Body of pancreas (tissue), 4 donors: ENCODE measurements at places on chromosomes 11 and 22. TPM values are rescaled to one million over a fixed set of nuclear protein-coding genes. Genes with fewer than 3 reads are reported as not detected.

The SCGB1A1 gene
- total RNA-seq: not detected

DNA sequence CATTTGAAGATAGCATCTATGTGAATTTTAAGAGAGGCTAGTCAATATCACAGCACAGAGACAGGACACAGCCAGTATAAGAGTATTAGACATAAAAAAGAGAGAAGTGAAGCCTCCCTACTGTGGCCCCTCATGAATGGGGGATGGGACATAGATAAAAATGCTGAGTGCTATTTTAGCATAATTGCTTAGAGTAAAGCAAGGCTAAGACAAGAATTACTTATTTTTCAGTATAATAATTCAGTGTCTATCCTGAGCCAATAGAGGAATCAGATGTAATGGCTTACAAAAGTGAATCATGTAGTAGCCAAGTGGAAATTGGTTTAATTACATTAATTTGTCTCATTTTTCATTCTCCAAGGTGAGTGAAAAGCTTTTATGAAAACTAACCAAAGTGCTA, 419.5 kb downstream of the NELL1 start:
- H3K27me3 ChIP-seq: no peaks in the 10 kb centered on the region
- H3K36me3 ChIP-seq: no peaks in the 10 kb centered on the region
- no peak overlapping the region for H3K4me3 ChIP-seq
- H3K4me1 ChIP-seq: no peaks in the 10 kb centered on the region

The TRPM5 gene
- 2.6 TPM for total RNA-seq

The OR8A1 gene
- total RNA-seq: not detected

The NCF4 gene
- total RNA-seq: 6.0 TPM

DNA sequence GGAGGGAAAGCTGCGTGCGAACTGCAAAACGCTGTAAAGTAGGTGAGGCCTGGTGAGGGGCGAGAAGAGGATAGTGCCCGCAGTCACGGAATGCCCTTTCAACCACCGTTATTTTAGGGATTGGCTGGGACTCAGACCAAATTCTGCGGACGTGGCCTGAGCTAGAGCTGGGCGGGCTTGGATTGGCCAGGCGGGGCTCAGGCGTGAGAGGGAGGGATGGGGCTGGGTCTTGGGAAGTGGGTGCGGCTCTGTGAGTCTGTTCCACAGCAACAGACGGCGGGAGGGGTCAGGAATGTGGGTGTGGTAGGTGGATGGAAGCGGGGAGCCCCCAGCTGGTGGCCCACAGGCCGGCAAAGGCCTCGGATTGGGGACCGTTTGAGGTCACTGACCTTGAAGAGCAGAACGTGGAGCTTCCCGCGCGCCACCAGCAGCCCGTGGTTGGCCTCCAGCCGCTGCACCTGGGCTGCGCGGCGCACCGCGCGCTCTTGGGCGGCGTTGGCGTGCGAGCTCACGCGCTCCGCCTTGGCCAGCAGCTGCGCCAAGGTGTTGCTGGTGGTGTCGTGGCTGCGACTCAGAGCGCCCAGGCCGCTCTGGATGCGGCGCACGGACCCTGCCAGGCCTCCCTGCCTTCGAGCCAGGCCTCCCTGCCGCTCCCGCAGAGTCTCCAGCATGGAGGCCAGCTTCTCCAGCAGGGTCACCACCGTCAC, 444 bp downstream of the CAVIN3 start:
- no peaks in the 10 kb centered on the region for H3K36me3 ChIP-seq
- peaks cover 69% of the 10 kb centered on the region for H3K4me1 ChIP-seq
- DNase-seq: peak; percentile 89
- H3K4me3 ChIP-seq: peak overlapping the region; percentile 3

The C11orf42 gene
- total RNA-seq: not detected

The APOL5 gene
- not detected for total RNA-seq

The PLAAT2 gene
- not detected for total RNA-seq

DNA sequence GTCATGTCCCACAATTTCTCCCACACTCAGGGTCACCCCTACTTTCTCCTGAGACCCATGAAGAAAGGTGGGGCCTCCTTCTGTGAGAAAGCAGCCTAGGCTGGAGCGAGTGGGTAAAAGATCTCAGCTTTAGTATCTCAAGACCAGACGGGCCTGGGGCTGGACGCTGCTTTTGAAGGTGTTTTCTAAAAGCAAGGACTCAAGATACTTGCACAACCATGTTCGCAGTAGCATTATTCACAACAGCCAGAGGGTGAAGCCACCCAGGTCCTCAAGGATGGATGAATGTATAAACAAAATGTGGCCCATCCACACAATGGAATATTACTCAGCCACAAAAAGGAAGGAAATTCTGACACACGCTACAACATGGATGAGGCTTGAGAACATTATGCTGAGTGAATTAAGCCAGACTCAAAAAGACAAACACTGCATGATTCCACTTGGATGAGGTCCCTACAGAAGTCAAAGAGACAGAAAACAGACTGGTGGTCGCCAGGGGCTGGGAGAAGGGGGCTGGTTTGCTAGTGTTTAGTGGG, 10.6 kb downstream of the SHANK2 start:
- no peaks in the 10 kb centered on the region for H3K27me3 ChIP-seq
- no peak overlapping the region for H3K4me3 ChIP-seq
- no peaks in the 10 kb centered on the region for H3K36me3 ChIP-seq
- peaks cover 14% of the 10 kb centered on the region for H3K4me1 ChIP-seq
- H3K27ac ChIP-seq: peak overlapping the region; percentile 69
- DNase-seq: no peak

The PACSIN3 gene
- total RNA-seq: 30.7 TPM

The CABP4 gene
- not detected for total RNA-seq

- no peak for DNase-seq
- no peaks in the 10 kb centered on the region for H3K27me3 ChIP-seq
- no peaks in the 10 kb centered on the region for H3K4me1 ChIP-seq
- no peak overlapping the region for H3K27ac ChIP-seq
These were observed 1.8 kb downstream of the GALR3 start for GRCh38 chr22:37824674-37825641.

DNA sequence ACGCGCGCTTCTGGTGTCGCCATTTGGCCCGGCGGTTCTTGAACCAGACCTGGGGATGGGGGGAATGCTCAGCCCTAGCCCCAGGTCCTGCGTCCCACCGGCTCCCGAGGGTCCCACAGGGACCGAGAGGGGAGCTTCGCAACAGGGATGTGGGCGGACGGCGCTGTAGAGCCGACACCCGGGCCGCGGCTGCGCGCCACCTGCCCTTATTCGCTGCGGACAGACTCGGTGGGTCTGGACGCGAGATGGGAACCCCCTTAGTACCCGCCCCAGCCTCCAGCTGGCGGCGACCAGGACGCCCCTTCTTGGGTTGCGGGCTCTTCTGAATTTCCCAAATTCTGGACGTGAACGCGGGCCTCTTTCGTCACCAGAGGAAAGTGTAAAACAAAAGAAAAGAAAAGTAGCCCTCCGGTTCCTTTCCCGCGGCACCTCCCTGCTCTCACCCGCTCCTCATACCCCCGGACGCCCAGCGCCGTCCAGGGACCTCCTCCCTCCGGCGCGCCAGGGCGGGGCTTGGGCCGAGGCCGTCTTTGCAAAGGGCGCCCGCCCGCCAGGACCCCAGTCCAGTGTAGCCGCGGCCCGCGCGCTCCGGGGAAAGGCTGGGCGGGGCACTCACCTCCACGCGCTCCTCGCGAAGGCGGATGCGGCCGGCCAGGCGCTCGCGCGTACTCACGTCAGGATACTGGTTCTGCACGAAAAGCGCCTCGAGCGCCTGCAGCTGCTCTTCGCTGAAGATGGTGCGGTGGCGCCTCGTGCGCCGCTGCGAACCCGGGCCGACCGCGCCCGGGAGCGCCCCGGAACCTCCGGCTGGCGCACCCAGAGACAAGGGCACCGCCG, 827 bp downstream of the GSC2 start:
- H3K4me1 ChIP-seq: peaks cover 9% of the 10 kb centered on the region
- H3K27me3 ChIP-seq: peaks cover 21% of the 10 kb centered on the region

GRCh38 chr11:133506551-133507094, 25.7 kb downstream of the OPCML start:
- no peaks in the 10 kb centered on the region for H3K27me3 ChIP-seq
- no peak overlapping the region for H3K4me3 ChIP-seq
- no peak overlapping the region for H3K27ac ChIP-seq
- no peaks in the 10 kb centered on the region for H3K36me3 ChIP-seq
- DNase-seq: no peak

The PHF21B gene
- under 0.01 TPM for total RNA-seq

DNA sequence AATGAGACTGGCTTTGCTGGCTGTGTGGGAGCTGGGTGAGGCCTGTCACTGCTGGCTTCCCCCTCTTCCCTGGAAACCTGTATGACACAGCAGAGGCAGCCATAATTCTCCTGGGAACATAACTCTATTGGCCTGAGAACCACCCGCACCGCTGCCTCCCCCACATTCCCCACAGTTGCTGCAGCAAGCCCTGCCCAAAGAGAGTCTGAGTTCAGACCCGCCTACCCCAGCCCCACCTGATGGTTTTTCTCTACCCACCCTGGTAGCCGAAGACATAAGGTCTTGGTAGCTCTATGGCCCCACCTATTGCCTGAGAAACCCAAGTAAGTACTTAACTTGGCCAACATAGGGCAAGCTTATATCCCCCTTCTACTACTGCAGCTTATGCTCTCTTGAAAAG, 174.8 kb downstream of the C11orf91 start:
- no peaks in the 10 kb centered on the region for H3K27me3 ChIP-seq
- no peak for DNase-seq
- H3K4me3 ChIP-seq: no peak overlapping the region
- H3K36me3 ChIP-seq: no peaks in the 10 kb centered on the region

The TMEM86A gene
- 5.6 TPM for total RNA-seq

GRCh38 chr11:22869325-22869724, 9.1 kb upstream of the CCDC179 start:
- H3K36me3 ChIP-seq: no peaks in the 10 kb centered on the region
- DNase-seq: no peak
- H3K4me3 ChIP-seq: no peak overlapping the region
- no peaks in the 10 kb centered on the region for H3K27me3 ChIP-seq
- H3K27ac ChIP-seq: no peak overlapping the region

The GAB4 gene
- total RNA-seq: not detected

- no peak for DNase-seq
- H3K4me3 ChIP-seq: no peak overlapping the region
- H3K27ac ChIP-seq: peak overlapping the region; percentile 46
- H3K27me3 ChIP-seq: no peaks in the 10 kb centered on the region
- H3K36me3 ChIP-seq: no peaks in the 10 kb centered on the region
- no peaks in the 10 kb centered on the region for H3K4me1 ChIP-seq
These were observed 39.8 kb downstream of the LRRC32 start for GRCh38 chr11:76630600-76631281.

GRCh38 chr11:108501396-108501795, 3.2 kb upstream of the POGLUT3 start:
- no peak overlapping the region for H3K4me3 ChIP-seq
- no peak overlapping the region for H3K27ac ChIP-seq
- no peaks in the 10 kb centered on the region for H3K27me3 ChIP-seq
- DNase-seq: no peak
- H3K36me3 ChIP-seq: no peaks in the 10 kb centered on the region
- H3K4me1 ChIP-seq: peaks cover 10% of the 10 kb centered on the region

DNA sequence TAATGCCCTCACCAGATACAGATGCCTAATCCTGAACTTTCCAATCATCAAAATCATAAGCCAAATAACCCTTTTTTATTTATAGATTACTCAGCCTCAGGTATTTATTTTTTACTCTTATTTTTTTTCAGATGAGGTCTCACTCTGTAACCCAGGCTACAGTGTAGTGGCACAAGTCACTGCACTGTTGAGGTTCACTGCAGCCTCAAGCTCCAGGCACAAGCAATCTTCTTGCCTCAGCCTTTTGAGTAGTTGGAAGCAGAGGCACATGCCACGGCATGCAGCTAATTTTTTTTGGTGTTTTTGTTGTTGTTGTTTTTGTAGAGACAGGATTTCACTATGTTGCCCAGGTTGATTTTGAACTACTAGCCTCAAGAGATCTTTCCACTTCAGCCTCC, 49.5 kb downstream of the TTC28 start:
- no peaks in the 10 kb centered on the region for H3K36me3 ChIP-seq
- DNase-seq: no peak
- no peaks in the 10 kb centered on the region for H3K27me3 ChIP-seq
- H3K4me3 ChIP-seq: no peak overlapping the region
- peaks cover 6% of the 10 kb centered on the region for H3K4me1 ChIP-seq
- no peak overlapping the region for H3K27ac ChIP-seq

The ASCC2 gene
- 34.3 TPM for total RNA-seq

GRCh38 chr11:30424844-30425243, 101.9 kb downstream of the ARL14EP start:
- H3K27ac ChIP-seq: peak overlapping the region; percentile 74
- no peaks in the 10 kb centered on the region for H3K27me3 ChIP-seq
- H3K4me1 ChIP-seq: peaks cover 31% of the 10 kb centered on the region
- H3K4me3 ChIP-seq: no peak overlapping the region

DNA sequence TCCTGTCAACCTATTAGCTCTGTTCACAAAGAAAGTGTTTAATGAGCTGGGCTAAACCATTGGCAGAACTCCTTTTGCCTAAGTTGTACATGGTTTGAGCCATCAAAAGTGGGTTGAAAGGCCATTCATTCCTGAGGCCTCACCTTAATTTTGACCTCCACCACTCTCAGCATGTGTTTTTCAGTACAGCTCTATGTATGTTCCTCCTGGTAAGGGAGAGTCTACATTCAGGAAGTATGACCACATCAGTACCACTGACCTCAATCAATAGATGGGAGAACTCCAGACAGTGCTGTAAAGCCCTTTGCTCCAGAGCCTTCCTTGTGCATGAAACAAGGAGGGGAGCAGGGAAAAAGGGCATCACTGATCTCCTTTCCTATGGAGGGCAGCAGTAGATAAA, 87.8 kb upstream of the CARD18 start:
- no peaks in the 10 kb centered on the region for H3K36me3 ChIP-seq
- H3K4me3 ChIP-seq: no peak overlapping the region
- no peaks in the 10 kb centered on the region for H3K4me1 ChIP-seq
- H3K27me3 ChIP-seq: no peaks in the 10 kb centered on the region
- DNase-seq: no peak
- no peak overlapping the region for H3K27ac ChIP-seq

The OR4D5 gene
- total RNA-seq: 0.78 TPM

- no peaks in the 10 kb centered on the region for H3K27me3 ChIP-seq
- H3K36me3 ChIP-seq: no peaks in the 10 kb centered on the region
- H3K27ac ChIP-seq: peak overlapping the region; percentile 94
- no peak overlapping the region for H3K4me3 ChIP-seq
These were observed 13.0 kb upstream of the CXCR5 start for GRCh38 chr11:118870396-118871343.

DNA sequence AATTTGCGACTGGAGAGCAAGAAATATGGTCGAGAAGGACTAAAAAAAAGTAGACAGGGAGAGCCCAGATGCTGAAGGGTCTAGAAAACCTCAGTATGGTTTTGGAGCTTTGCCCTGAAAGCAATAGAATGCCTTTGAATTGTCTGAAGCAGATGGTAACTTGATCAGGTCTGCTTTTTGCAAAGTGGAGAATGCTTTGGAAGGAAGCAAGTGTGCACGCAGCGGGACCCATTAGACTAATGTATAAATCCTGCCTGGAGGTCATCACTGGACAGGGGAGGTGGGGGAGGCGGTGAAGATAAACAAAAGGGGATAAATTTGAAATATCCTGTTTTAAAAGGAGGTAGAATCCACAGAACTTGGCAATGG, 757 bp upstream of the HINFP start:
- peaks cover 26% of the 10 kb centered on the region for H3K4me1 ChIP-seq
- no peak overlapping the region for H3K4me3 ChIP-seq
- H3K36me3 ChIP-seq: no peaks in the 10 kb centered on the region
- DNase-seq: no peak

- H3K4me3 ChIP-seq: no peak overlapping the region
- H3K36me3 ChIP-seq: no peaks in the 10 kb centered on the region
- H3K27me3 ChIP-seq: no peaks in the 10 kb centered on the region
- peaks cover 35% of the 10 kb centered on the region for H3K4me1 ChIP-seq
These were observed 7.3 kb downstream of the KCNE3 start for GRCh38 chr11:74460065-74460464.

- no peaks in the 10 kb centered on the region for H3K27me3 ChIP-seq
- no peak for DNase-seq
- H3K4me3 ChIP-seq: no peak overlapping the region
- H3K27ac ChIP-seq: no peak overlapping the region
- no peaks in the 10 kb centered on the region for H3K4me1 ChIP-seq
These were observed 42.7 kb downstream of the RTL6 start for GRCh38 chr22:44455151-44455962.

The MIAT gene
- total RNA-seq: 1.0 TPM
